ENCODE measurements at places on chromosomes 2 and 18.

- DNase-seq = no peak
These were observed 32.1 kb downstream of the CRACDL start for GRCh38 chr2:98903767-98904485.

GRCh38 chr18:48061781-48062570 lies 131.5 kb upstream of the SMAD2 start:
- no peak for DNase-seq

GRCh38 chr2:228066126-228066798 lies 115.2 kb downstream of the SPHKAP start:
- no peak for DNase-seq

DNA sequence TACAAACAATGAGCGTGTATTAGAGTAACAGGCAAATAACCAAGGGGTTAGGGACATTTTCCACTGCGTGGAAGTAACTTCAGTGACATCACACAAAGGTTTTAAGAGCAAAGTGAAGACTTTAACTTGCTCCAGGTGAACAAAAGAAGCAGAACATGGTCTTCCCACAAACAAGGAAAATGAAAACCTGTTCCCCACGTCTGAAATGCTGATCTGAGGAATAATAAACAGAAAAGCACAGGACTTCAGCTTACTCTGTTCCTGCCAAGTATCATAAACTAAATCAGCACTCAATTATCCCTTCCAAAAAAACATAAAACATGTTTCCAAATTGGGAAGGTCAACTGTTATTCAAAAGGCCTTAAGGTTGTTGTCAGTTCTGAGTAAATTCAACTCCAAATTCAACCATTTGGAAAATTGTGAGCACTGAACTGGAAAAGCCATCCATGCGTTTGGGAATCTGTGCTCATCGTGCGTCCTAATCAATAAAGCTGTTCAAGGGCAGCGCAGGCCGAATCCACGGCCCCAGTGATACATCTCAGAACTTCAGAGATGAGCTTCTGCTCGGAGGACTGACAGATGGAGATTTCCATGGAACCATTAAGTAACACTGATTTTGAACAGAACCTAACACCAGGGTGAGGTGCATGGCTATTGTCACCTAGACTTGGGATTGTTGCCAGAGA lies 7.7 kb upstream of the SNTG2 start:
- no peak for DNase-seq

DNA sequence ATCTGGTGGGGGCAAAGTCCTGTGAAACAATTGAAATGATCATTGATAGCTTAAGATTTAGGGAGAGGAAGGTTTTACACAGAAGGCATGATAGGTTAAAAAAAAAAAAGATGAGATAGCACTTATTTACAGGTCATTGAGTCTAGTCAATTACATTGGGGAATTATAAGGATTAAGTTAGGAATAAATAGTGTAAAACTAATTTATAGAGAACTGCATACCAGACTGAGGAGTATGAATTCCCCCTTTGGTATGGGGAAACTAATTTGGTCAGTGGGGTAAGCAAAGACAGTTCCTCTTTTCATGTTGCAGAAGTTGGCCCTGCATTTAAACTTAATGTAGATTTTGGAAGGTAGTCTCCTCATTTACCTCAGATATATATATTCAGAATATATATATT lies 10.8 kb downstream of the GLS start:
- no peak for DNase-seq

- DNase-seq = no peak
These were observed 98.3 kb upstream of the OTOS start for GRCh38 chr2:240238786-240239185.

- no peak for DNase-seq
These were observed 8.7 kb upstream of the SERPINB13 start for GRCh38 chr18:63578357-63578958.

DNA sequence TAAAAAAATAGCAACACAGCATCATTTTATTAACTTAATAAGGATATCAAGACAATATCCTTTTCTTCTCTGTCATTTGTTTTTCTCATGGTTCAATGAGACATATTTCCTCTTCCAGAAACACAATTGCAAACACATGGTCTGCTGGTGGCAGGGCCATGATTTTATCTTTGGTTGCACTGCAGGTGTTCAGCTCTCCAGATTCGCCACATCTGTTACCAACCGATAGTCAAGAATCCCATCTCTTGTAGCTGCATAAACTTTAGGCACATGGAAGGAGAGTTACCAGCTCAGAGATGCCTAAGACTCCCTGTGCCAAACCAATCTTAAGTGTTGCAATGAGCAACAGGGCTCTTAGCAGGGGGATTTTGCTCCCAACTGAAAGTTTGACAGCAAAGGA lies 1303.2 kb upstream of the CELF4 start:
- no peak for DNase-seq
